Posterior cingulate gyrus (tissue), 11 donors: ENCODE measurements at places on chromosomes 13 and 19.
A peak's percentile ranks its signal among the peaks of the same experiment; 100 is the strongest.

DNA sequence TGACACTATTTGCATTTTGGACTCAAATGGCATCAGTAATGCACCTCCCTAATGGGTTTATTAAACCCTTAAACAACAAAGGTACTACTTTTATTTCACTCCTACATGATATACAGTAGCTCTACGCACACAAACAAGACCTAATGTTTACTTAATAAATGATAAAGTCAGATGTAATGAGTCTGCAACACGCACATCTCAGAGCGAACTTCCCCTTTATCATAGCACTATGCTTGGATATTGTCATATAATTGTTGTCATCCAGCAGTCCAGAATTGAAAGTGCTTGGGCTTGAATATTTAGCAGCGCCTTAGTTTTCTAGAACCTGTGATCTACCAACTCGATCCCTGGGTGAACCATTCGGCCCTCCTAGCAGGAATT lies 772 bp downstream of the PARP4 start:
- no peak for DNase-seq

DNA sequence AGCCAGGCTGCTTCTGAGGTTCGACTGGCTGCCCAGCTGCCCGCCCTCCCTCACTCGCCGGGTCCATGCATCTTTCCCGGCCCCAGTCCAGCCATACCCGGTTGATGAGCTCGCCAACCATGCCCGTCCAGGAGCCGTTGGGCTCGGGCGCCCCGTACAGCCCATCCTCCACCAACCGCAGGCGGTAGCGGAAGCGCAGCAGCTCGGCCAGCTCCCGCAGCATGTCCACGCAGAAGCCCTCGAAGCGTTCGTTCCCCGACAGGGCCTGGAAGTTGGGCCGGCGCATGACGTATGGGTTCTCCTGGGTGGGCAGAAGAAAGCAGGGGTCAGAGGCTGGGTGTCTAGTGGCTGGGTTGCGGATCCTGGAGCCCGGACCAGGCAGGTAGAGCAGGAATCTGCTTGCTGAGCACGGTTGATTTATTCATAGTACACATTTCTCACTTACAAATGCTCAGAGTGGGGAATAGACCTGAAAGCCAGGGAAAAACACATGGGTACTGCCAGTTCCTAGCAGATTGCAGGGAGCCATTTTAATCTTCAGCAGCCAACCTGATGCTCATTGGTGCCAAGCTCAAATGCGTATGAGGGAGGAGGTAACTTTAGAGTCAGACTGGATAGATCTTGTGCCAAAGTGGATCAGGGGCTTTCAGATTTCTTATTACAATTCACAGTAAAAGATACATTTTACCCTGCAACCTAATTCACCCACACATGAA lies 27.4 kb downstream of the GRIK5 start:
- DNase-seq: peak; percentile 38

DNA sequence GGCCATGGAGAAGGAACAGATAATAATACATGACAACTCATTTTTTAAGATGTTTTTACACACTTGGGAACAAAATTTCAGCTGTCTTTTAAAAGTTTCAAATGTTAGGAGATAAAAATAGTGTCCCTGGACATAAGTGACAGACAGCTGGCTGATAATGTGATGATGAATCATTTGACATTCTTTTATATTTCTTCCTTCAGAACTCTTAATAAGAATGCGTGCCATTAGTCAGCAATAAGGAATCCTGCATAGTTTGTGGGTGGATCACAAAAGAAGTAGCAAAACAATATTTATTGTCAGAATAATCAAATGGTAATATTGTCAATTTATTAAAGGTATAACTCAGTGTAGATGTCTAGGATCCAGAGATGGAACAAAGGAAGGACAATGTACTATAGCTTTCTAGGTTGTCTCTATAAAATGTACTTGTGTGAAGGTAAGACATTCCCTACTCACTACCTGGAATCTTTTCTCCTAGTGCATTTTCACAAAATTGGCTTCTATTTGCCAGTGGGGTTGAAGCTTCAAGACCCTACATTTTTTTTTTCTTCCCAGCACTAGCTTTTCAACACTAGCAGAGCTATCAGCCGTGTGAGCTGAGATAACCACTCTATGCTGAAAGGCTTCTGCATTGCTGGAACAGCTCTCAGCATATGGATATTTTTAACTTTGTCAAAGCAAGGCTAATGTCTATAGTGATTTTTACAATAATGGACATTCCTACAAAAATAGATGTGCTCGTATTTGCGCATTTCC lies 175.6 kb upstream of the SLITRK6 start:
- no peak for DNase-seq

DNA sequence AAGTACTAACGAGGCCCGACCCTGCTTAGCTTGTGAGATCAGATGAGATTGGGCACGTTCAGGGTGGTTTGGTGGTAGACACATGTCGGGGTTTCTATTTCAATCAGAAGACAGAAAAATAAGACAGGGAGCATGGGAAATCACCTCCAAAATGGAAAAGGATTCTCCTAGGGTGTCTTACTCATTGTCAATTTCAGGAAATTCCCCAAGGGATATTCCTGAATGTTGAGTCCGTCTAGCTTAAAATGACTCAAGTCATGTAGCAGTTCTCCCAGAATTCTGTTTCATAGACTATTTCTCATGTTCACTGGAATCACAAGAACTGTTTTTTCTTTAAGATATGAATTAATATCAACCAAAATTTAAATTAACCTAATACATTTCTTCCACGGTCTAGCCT lies 380.1 kb downstream of the EFNB2 start:
- no peak for DNase-seq

- peak; percentile 5 for DNase-seq
Measured at GRCh38 chr19:33434886-33435705, 61.6 kb downstream of the CEBPG start.

- DNase-seq: no peak
Measured at GRCh38 chr13:40204246-40204645, 462.2 kb downstream of the FOXO1 start.
